ENCODE measurements at places on chromosomes 16 and 17.

GRCh38 chr17:58911741-58912343, 156.2 kb downstream of the PPM1E start:
- H3K4me3 ChIP-seq: no peak overlapping the region
- no peaks in the 10 kb centered on the region for H3K27me3 ChIP-seq
- no peak overlapping the region for H3K27ac ChIP-seq
- DNase-seq: no peak

- H3K36me3 ChIP-seq: peaks cover 5% of the 10 kb centered on the region
- no peak for DNase-seq
- no peaks in the 10 kb centered on the region for H3K4me1 ChIP-seq
- H3K27ac ChIP-seq: no peak overlapping the region
These were observed 53.7 kb downstream of the NFAT5 start for GRCh38 chr16:69619514-69619913.

- peaks cover 22% of the 10 kb centered on the region for H3K36me3 ChIP-seq
- H3K4me3 ChIP-seq: no peak overlapping the region
- H3K27me3 ChIP-seq: no peaks in the 10 kb centered on the region
- no peaks in the 10 kb centered on the region for H3K4me1 ChIP-seq
- no peak for DNase-seq
These were observed 17.4 kb downstream of the CSF3 start for GRCh38 chr17:40032322-40033320.

GRCh38 chr17:43680461-43680860, 18.7 kb upstream of the MEOX1 start:
- H3K27ac ChIP-seq: no peak overlapping the region
- H3K4me3 ChIP-seq: no peak overlapping the region
- peaks cover 5% of the 10 kb centered on the region for H3K27me3 ChIP-seq
- peaks cover 7% of the 10 kb centered on the region for H3K4me1 ChIP-seq
- H3K36me3 ChIP-seq: no peaks in the 10 kb centered on the region

GRCh38 chr17:41734139-41734948, at the start of gene HAP1:
Gene HAP1 (minus strand): TSS chr17:41734643. CDS start chr17:41734634, 9 bp downstream.
- peaks cover 13% of the 10 kb centered on the region for H3K27me3 ChIP-seq
- no peak for DNase-seq
- no peaks in the 10 kb centered on the region for H3K36me3 ChIP-seq
- peaks cover 3% of the 10 kb centered on the region for H3K4me1 ChIP-seq
- H3K27ac ChIP-seq: no peak within 1 kb of the TSS
